ENCODE measurements at places on chromosomes 4 and X. TPM values are rescaled to one million over a fixed set of nuclear protein-coding genes. Genes with fewer than 3 reads are reported as not detected.

DNA sequence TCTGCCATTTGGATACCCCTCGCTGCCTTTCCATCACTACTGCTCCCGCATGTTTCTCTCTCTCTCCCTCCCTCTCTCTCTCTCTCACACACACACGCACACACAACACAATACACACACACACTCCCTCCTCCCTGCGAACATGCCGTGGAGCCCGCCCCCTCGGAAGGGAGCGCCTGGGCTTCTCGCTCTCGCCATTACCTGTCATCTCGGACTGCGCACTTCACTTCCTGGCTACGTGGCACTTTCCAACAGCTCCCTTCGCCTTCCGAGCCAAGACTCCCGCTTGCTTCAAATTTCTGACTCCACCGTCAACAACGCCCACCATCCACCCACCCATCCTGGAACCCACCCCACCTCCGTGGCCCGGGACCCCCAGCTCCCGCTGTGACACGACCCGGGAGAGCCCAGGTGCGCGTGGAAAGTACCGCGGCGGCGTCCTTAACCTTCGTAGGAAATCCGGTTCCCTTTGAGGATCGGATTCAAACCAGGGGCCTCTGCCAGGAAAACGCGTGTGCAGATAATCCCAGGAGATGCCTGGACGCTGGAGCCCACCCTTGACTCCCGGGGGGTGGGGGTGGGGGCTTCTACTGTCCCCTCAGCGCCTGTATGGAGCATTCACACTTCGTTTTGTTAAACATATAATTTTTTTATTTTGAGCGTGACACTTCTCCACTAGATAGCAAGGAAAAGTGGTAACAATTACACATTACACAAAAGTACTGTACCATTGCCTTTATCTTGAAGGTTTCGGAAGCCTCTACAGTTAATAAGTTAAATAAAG is 12.5 kb downstream of the ARX start:
- H3K4me3 ChIP-seq = peak overlapping the region; percentile 63
- H3K36me3 ChIP-seq = peaks cover 10% of the 10 kb centered on the region
- H3K27ac ChIP-seq = no peak overlapping the region
- H3K4me1 ChIP-seq = 0 out of 2 replicates have a peak, but pooled peaks cover 2% of the 10 kb centered on the region

GRCh38 chrX:45774961-45775360 is 574.3 kb upstream of the DIPK2B start:
- H3K27me3 ChIP-seq = no peaks in the 10 kb centered on the region
- H3K4me1 ChIP-seq = peaks cover 4% of the 10 kb centered on the region
- no peak overlapping the region for H3K27ac ChIP-seq
- H3K4me3 ChIP-seq = no peak overlapping the region
- no peak for DNase-seq

DNA sequence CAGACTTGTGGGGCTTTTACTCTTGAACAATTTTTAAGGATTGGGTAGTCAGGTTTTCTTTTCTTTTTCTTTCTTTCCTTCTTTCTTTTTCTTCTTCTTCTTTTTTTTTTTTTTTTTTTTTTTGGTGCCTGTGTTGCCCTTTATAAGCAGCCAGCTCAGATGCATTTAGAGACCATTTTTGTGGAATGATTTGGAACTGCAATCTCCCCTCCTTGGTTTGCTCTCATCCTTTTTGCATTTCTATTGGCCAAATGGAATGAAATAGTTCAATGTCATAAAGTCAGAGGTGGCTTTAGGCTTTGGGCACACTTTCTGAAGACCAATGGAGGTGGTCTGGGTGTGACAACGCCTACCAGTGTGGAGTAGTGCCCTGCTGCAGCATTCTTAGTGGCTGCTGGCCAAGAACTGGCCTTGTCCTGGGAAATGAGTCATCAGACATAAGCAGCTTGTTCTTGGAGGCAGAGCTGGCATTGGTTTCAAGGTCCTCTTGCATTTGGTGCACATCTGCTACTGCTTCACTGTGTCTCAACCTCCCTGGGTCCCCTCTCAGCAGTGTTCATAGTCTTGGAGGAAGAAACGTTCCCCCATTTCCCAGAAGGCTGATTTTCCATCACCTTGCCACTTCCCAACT is 84.5 kb downstream of the CT47B1 start:
- H3K4me3 ChIP-seq = no peak overlapping the region
- no peak for DNase-seq
- H3K27me3 ChIP-seq = peaks cover 4% of the 10 kb centered on the region
- H3K27ac ChIP-seq = no peak overlapping the region
- no peaks in the 10 kb centered on the region for H3K36me3 ChIP-seq

DNA sequence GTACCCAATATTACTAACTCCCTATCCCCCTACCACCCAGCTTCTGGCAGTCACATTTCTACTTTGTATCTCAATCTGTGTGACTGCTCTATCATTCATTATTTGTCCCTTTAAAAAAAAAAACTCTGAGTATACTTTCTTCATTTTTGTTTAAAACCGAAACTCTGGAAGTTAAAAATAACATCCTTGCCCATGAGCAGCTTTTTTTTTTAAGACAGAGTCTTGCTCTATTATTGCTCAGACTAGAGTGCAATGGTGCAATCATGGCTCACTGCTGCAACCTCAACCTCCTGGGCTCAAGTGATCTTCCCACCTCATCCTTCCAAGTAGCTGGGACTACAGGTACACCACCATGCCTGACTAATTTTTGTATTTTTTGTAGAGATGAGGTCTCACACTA is 15.8 kb downstream of the UBE2K start:
- DNase-seq = no peak
- no peaks in the 10 kb centered on the region for H3K4me1 ChIP-seq
- H3K27ac ChIP-seq = no peak overlapping the region
- H3K36me3 ChIP-seq = peaks cover 11% of the 10 kb centered on the region
- H3K4me3 ChIP-seq = no peak overlapping the region
- H3K27me3 ChIP-seq = no peaks in the 10 kb centered on the region

- no peak for DNase-seq
- no peak overlapping the region for H3K27ac ChIP-seq
- H3K27me3 ChIP-seq = no peaks in the 10 kb centered on the region
- H3K4me1 ChIP-seq = no peaks in the 10 kb centered on the region
Measured at GRCh38 chr4:121025540-121025939, 46.8 kb downstream of the NDNF start.

C4orf36 gene
- total RNA-seq = 1.8 TPM

CMC4 gene
- total RNA-seq = 7.2 TPM
